Umbilical cord (tissue), 2 donors: ENCODE measurements at places on chromosomes 12 and 14. TPM values are rescaled to one million over a fixed set of nuclear protein-coding genes. Genes with fewer than 3 reads are reported as not detected.
A peak's percentile ranks its signal among the peaks of the same experiment; 100 is the strongest.

DNA sequence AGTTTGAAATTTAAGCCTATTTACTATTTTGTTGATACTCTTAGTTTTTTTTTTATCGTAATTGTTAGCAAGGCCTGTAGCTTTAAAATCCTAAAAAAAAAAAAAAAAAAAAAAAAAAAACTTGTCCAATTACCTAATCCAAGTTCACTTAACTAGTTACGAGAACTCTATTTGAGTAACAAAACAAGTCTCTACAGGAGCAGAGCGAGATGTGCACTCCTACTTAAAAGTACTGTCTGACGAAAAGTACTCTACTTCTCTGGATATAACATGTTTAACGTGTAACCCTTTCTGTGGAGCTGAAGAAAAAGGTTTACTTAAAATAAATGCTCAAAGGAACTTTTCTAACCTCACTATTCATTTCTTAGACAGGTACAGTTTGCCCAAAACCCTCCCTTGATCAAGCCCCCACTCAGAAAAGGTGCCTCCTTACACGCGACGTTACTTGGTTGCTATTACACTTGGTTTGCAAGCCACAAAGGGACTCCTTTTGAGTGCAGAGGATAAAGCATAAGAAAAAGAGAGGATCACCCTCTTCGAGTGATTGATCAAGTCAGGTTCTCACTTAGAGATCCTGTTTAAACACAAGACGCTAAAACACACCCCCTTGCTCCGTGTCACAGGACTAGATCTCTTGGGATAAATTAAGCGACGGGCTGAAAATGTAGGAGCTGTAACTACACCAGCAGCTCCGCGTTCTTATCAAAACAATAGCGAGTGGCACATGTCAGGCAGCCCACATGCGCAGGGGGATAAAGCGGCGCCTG lies 2.2 kb downstream of the BAZ1A start:
- DNase-seq: peak; percentile 56

GRCh38 chr12:41917938-41918341 lies 226.7 kb downstream of the GXYLT1 start:
- DNase-seq: peak; percentile 71

Gene GALNT8
- total RNA-seq: 6.0 TPM

- DNase-seq: no peak
Observed at GRCh38 chr12:96329545-96329944, 70.7 kb downstream of the CDK17 start.

GRCh38 chr12:53492188-53492587 lies 7.1 kb downstream of the MAP3K12 start:
- DNase-seq: no peak

DNA sequence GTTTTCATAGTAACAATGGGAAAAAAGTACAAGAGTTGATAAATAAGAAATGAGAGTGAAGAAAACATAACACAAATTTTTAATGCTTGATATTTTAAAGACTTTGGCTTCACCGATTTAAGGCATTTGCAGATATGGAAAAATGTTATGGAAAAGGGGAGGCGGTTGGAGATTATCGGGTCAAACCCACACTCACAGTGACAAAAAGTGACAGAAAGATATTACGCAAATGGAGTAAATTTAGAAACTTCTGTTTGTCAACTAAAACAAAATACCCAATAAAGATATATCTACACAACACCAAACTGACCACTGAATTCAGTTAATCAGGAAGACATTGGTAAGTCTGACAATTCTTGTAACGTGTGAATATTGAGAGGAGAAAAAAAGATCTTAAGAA lies 2.5 kb downstream of the PPP1R12A start:
- DNase-seq: no peak

DNA sequence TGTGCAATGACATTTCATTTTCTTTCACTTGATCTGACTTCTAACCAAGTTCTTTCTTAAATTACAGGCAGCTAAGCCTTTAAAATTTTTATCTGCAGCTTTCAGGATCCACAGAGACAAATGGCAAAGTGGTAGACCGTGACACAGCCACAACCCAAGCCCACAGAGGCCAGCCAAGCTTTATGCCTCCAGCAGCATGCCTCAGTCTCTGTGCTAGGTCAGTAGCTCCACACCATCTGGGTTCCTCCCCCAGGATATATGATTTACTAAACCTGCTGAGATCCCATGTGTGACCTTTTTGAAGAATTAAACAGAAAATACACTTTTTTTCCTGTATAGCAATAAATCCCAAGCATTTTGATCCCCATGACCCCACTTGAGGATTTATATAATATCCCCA lies 290.4 kb upstream of the CAND1 start:
- DNase-seq: no peak

GRCh38 chr14:60482743-60483142 lies 3.1 kb downstream of the C14orf39 start:
- DNase-seq: no peak

DNA sequence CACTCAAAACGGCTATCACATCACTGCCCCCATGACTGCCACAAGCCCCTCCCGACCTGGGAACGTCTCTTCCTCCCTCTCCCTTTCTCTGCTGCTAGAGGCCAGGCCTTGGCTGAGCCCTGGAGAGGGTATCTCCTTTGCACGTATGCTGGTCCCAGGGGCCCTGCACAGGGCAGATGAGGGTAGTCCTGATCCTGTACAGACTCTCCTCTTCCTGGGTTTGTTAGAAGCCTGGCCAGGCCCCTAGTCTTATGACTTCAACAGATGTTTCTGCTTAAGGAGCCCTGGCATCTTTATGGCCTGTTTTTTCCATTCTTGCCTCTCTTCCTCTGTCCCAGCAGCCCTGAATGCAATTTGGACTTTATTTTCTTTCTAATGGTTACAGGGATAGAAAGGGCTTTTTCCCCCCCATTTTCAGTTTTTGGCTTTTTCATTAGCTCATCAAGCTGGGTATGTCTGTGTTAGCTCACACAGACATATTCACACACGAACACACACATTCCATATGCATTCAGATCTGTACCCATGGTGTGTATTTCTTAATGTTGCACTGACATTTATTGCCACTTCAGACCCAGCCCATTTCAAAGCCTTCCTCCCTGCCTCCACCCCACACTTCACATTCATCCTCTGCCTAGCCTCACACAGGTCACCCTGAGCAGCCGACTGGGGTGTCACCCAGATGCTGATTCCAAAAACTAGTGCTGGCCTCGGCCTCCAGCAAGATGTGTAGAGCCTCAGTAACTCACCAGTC lies 203.2 kb downstream of the ZFP36L1 start:
- DNase-seq: peak; percentile 98

- no peak for DNase-seq
Observed at GRCh38 chr14:21518725-21519124, 7.4 kb downstream of the SALL2 start.

Gene MYBPC1
- total RNA-seq: 5.1 TPM

DNA sequence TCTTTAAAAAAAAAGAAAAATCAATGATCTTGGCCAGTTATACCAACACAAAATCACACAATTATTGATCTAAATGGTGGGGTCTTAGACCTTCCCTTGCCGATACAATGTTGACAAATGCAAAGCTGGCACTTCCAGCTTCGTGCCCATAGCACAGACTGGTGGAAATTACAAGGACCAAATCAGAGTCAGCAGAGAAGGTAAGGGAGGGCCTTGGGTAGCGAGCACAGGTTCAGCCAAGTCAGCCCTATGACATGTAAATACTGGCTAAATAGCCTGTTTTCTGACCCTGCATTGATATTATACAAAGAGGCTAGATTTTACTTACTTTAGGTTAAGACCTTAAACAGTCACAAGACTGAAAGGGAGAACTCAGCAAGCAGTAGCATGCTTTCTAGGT lies 30.3 kb upstream of the WDR89 start:
- no peak for DNase-seq

Gene SETD3
- total RNA-seq: 101 TPM

DNA sequence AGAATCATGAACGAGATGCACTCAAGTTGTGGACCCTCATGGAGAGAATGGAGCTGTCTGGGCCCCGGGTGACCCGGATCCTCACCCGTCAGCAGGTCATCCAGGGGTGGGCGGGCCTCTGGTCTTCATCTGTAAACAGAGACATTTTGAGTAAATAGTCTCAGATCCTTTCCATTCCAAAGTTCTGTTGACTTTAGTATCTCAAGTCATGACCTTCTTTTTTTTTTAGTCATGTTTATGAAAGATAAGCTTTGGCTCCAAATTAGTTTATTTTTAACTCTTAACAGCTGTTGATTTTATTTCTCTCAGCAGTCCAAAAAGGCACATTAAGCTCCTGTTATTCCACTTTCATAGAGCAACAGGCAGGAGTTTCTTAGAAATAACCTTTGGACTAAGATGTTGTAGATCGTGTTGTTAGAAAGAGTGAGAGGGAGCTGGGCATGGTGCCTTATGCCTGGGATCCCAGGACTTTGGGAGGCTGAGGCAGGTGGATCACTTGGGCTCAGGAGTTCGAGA lies 48.9 kb upstream of the AMN start:
- DNase-seq: no peak

DNA sequence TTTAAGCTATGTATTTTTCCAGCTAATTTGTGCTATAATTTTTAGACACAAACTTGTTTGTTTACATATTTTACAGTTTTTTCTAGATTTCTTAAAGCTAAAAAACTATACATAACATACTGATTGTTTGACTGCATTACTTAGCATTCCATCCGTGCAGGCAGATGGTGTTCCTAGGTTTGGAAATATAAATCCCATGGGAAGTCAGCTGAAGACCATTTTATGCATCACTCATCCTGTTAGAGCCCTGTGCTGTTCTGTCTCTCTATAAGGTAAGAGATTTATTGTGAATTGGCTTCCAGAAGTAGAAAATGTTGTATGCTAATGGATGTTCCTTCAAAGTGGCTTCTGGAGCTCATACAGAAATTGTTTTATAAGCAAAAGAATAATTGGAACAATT lies 31.1 kb downstream of the RMST start:
- no peak for DNase-seq

GRCh38 chr14:106556665-106557289 lies 1030.4 kb downstream of the TMEM121 start:
- no peak for DNase-seq

DNA sequence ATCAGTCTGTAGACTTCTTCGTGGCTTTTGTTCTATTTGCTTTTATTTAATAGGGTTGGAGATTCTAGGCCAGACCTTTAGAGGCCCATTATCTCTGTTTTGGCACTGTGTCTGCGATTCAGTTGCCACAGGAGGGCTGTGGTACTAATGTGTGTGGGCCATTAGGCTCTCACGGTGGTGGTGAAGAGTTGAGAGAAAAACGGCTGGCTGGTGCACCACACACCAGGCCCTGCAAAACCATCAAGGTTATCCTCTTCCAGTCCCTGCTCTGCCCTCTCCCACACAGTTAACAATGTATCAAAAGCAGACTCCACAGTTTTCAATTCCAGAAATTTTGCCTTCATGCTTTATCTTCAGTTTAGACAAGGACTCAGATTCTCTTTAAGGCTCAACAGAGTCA lies 97.7 kb downstream of the MYF5 start:
- DNase-seq: no peak

DNA sequence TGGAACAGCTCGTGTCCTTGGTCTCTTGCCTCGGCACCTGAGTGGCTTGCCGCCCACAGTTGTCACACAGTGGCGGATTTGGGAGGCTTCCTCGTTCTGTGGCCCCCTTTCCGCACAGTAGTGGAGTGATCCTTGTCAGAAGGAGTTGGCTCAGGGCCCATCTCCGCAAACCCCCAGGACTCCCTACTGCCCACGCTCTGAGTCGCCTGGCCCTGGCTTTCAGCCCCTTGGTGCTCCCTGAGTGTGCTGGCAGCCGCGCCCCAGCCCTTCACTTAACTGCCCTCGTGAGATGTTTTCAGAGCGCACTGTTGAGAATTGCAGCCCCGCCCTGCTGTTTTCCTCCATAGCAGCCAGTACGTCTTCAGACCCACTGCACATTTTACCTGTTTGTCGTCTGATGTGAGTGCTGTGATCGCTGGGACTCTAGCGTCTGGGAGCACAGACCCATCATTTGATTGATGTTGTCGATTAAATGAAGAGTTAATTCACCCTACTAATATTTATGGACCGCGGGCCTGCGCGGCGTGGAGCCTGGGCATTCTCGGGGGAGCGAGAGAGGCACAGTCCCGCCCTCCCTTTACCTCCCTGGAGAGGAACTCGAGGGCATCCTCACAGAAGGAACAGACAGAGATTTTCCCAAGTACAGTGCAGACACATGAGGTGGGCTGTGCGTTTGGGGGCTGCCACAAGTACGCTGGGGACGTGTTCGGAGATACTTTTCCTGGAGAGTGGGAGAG lies 91.8 kb downstream of the DDX51 start:
- DNase-seq: no peak

Gene SLC24A4
- total RNA-seq: 1.7 TPM

Gene TMEM119
- 85.0 TPM for total RNA-seq

GRCh38 chr12:59657266-59657665 lies 61.4 kb downstream of the SLC16A7 start:
- DNase-seq: no peak

GRCh38 chr12:23947395-23947794 lies 2.1 kb downstream of the SOX5 start:
- DNase-seq: no peak

- DNase-seq: no peak
Observed at GRCh38 chr14:92565040-92565717, 51.6 kb downstream of the RIN3 start.
